Pancreas (tissue), 10 donors: ENCODE measurements at places on chromosomes 1 and 21.

DNA sequence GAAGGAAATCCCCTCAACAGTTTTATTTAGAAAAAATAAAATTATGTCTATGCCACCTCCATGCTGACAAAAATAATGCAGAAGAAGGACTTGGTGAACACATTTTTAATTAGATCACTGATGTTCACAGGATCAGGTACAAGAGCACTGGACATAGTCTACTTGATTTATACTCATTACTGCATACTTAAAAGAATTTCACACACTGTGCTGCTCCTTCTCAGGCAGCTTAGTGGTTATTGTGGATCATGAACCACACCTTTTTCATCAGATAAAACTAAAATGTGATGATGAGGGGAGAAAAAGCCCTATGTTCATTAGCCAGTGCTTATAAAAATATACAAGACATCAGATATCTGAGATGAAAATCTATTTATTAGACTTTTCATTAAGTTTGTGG is 103.3 kb upstream of the DPH5 start:
- no peak for DNase-seq

DNA sequence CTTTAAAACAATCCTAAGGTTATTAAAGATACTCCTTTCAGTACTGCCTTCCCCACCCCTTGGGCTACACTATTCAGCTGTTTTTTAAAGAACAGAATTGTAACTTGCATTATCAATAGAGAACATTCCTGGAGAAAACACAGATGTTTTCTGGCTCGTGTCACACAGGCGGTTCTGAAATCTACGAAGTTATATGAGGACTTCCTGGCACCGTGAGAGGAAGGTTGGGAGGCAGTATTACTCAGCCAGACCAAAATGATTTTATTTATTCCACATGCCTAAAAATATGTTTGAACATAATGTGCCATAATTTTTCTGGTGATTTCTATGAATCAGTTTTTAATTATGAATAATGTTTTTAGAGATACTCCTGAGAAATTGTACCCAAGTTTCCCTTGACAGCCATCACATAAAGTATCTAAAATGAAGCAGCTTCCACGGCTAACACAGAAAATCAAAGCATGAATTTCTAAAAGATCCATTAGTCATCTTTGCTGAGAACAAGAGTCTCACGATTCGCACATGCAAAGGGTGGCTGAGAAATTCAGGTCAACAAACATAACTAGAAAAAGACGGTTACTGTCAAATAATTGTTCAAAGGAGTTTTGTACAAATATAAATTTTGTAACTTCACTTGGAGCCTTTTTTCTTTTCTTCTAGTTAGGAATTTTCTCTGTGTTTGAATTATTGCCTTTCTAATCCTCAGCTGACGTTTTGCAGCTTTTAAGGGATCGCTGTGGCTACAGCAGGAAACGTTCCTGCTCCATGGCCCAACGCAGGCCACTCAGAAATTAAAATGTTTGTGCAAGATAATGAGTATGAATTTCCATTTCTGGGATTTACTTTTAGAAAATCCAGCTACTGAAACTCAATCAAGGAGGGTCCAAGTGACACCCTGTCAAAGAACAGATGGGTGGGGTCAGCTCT is 8.0 kb upstream of the SIM2 start:
- DNase-seq: no peak

- no peak for DNase-seq
These were observed 267.3 kb upstream of the DUSP10 start for GRCh38 chr1:222009105-222009730.

DNA sequence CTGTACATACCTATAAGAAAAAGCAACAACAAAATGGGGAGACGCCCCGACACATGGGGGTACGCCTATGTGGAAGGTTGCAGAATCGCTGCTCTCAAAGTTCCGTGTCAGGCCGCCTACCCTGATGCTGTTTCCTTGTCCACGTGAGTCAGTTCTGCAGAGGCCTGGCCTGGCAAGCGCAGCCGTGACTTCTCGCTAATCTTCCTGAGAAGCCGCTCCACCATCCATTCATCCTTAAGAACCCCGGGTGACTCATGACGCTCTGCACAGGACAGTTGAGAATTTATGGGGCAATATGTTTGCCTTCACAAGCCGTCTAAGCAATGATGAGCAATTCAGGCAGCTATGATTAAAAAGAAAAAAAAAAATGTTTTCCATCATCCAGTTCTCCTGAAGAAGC is 122.3 kb upstream of the TMPRSS2 start:
- no peak for DNase-seq

GRCh38 chr1:176766779-176767178 is 303.8 kb downstream of the PAPPA2 start:
- DNase-seq: no peak

GRCh38 chr1:8524627-8525157 is 206.8 kb downstream of the SLC45A1 start:
- no peak for DNase-seq

GRCh38 chr1:226310637-226311195 is 1.8 kb upstream of the LIN9 start:
- DNase-seq: no peak

DNA sequence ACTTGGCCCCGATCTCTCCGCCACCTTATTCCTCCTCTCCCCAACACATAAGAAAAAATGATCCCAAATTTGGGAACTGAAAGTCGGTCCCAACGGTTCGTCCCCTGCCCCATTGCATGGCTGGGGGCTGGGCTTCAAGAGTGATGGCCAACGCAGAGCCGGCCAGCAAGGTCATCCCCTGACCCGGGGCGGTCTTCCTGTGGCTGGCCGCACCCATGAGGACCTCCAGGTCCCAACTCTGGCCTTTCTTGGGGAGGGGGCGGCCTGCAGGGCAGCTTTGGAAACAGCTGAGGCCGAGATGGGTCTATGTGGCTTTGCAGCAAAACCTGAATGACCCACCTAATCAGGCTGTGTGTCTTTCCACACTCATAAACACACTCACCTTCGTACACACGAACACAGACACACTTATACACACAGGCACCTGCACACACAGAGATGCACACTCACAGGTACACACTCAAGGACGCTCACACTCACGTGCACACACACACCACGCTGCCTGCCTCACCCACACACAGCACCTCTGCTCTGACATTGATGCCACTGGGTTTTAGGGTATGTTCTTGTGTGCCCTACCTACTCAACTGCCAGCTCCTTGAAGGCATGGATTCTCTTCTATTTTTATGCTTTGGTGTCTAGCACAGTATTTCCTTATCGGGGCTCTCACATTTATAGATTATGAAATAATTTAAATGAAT is 562 bp downstream of the DYNLT5 start:
- DNase-seq: no peak

DNA sequence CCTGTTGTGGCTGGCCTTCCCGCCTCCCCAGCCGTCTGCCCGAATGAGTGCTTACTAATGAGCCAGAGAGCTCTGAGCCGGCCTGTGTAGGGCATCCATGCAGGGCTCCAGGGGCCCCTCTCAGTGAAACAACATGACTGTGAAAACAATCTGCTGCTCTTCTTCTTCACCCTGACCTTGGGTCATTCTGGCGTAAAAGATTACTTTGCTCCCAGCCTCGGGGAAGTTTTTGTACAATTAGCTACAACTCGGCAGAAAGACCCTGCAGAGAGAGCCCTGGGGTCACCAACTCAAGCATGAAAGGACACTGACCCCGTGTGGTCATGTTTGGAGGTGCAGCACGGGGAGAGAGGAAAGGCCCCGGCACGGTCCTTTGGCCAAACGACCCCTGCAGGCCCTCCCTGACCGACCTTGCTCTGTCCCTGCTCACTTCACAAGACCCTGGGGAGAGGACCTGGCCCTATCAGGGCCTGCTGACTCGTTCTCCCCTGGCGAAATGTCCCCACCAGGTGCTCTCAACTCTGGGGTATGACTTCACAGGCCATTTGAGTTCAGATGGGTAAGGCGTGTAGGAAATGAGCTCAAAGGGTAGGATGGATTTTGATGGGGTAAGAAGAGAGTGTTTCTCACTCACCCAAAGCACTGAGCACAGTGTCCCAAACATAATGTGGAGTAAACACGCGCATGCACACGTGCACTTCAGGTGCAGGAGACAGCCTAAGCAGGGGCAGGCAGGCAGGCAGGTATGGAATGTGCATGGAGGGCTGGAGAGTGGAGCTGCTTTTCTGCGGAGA is 22.9 kb upstream of the FAM20B start:
- DNase-seq: peak; percentile 44

DNA sequence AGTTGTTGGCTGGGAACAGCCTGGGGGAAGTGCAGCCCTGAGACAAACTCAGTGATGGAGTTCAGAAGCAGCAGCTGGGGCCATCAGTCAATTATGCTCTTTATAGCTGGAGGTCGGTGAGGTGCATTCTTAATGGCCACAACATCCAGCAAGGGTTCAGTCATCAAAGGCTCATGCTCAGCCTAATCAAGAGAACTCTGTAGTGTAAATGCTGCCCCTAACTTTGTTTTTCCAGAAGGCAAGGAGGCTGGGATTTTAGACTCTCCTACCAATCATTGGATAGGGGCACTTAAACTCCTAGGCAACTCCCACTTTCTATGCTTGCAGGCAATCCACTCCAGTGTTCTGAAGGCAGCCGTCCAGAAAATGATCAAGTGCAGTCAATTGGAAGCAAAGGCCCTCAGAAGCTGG is 15.0 kb upstream of the RGS4 start:
- DNase-seq: no peak

- no peak for DNase-seq
These were observed 190.1 kb downstream of the HIVEP3 start for GRCh38 chr1:41728403-41729202.
